ENCODE measurements at places on chromosomes 7 and 10.
A peak's percentile ranks its signal among the peaks of the same experiment; 100 is the strongest.

DNA sequence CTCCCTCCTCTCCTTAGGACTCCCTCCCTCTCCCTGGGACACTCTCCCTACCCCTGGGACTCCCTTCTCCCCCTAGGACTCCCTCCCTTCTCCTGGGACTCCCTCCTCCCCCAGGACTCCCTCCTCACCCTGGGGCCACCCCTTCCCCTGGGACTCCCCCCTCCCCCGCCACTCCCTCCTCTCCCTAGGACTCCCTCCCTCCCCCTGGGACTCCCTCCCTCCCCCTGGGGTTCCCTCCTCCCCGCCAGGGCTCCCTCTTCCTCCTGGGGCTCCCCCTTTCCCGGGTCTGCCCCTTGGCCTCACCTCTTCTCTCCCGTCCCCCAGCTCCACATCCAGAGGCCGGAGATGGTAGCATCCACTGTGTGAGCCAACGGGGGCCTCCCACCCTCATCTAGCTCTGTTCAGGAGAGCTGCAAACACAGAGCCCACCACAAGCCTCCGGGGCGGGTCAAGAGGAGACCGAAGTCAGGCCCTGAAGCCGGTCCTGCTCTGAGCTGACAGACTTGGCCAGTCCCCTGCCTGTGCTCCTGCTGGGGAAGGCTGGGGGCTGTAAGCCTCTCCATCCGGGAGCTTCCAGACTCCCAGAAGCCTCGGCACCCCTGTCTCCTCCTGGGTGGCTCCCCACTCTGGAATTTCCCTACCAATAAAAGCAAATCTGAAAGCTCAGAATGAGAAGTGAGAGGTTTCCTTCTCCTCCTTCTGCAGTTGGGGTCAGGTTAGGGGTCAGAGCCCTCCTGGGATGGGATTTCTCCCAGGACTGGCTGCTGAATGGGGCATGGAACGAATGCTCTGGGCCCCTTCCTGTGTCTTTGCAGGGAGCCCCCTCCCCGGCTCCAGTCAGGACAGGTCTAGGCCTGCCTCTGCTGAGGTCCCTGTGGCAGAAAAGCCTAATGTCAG, 1.4 kb upstream of the MUC17 start:
- no peak for DNase-seq

GRCh38 chr10:105406488-105406887, 765.4 kb downstream of the SORCS3 start:
- no peak for DNase-seq

- DNase-seq, result no peak
Observed at GRCh38 chr10:22464966-22465629, 119.8 kb downstream of the SPAG6 start.

GRCh38 chr10:30365883-30366282, 16.8 kb upstream of the MTPAP start:
- no peak for DNase-seq

GRCh38 chr10:73439605-73440312, 6.4 kb upstream of the MSS51 start:
- DNase-seq, result no peak

DNA sequence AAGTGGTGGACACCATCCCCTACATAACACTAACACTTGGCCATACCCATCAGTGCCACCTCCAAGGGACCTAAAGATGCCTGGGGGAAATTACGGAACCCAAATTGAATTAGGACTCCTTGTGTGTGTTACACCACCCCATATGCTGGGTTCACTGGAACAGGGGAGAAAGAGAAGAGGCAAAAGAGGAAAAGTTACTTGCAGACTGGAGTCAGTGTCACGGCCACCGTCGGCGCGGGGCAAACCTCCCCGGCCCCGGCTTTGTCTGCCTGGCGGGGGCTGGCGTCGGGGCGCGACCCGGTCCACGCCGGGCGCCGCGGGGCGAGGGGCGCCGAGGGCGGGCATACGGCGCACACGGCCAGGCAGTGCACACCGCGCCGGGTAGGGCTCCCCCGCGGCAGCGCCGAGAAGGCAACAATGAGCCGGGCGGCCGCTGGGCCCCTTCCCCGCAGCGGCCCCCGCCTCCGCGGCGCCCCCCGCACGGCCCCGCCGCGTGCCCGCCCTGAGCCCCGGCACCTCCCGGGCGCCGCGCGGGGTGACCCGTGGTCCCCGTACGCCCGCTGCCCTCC, 171.1 kb downstream of the FAM107B start:
- peak; percentile 39 for DNase-seq

DNA sequence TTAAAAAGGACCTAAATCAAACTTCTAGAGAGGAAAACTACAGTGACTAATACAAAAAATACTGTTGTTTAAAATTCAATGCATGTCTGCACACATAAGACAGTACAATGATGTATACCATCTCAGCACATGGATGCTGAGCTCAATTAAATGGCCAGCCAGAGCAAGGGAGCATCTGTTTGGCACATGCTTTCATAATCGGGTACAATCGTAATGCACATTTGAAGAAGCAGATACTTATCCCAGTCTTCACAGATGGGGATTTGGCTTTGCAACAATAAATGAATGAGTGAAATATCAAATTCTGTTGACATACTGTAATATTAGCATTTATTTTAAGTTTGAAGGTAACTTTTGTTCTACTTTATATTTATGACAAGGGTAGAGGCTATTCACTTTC, 187.8 kb downstream of the CRPPA start:
- no peak for DNase-seq

- DNase-seq, result peak; percentile 41
Observed at GRCh38 chr10:38038107-38038931, 27.8 kb downstream of the ZNF33A start.
